ENCODE measurements at places on chromosomes 5 and 9.

DNA sequence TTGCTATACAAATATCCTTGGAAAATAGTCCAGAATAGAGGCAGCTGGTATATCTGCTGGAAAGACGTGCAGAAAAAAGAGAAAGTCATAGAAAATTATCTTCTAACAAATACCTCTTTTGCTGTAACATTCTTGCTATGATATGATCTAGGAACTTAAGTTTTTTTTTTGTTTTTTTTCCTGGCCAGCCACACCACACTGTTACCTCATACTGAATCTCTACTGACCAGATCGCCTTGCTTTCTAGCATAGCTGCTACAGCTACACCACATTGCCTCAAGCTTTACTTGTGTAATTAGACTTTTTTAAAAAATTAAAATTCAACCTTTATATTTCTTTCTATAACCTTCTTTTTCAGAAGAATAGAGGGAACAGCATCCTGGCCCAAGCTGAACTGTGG is 142.2 kb upstream of the PRLR start:
- no peak for DNase-seq

DNA sequence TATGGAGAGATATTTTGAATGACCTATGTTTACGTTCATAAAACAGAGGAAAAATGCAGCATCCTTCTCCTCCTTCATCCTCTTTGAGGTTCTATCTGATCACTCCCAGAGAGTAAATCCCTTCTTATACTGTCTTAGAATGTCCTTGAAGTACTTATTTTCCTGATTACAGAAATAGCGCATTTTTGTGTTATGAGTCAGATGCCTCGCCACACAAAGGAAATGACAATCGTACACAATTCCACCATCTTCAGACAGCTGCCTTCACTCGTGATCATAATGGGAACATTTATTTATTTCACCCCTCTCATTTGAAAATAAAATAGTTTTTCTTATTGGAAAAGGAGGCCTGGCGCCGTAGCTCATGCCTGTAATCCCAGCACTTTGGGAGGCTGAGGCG is 2.4 kb upstream of the GLT6D1 start:
- DNase-seq: no peak

GRCh38 chr5:95069021-95069420 is 215.9 kb downstream of the MCTP1 start:
- no peak for DNase-seq

DNA sequence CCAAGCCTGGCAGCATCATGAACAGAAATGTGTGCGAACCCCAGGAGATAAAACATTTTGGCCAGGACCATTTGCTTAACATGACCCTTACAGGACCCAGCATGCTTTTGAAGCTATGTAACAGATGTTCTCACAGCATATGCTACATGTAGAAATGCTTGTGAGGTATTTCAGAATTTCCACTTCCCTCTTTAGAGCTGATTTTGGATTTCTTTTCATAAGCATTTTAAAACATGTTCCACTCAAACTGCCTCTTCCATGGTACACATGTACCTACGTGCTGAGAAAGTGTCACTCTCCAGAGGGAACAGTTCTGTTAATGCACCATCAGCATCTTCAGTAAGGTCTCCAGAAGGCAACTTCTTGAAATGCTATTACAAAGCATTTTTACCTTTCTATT is 15.7 kb upstream of the TSSK1B start:
- DNase-seq: no peak

DNA sequence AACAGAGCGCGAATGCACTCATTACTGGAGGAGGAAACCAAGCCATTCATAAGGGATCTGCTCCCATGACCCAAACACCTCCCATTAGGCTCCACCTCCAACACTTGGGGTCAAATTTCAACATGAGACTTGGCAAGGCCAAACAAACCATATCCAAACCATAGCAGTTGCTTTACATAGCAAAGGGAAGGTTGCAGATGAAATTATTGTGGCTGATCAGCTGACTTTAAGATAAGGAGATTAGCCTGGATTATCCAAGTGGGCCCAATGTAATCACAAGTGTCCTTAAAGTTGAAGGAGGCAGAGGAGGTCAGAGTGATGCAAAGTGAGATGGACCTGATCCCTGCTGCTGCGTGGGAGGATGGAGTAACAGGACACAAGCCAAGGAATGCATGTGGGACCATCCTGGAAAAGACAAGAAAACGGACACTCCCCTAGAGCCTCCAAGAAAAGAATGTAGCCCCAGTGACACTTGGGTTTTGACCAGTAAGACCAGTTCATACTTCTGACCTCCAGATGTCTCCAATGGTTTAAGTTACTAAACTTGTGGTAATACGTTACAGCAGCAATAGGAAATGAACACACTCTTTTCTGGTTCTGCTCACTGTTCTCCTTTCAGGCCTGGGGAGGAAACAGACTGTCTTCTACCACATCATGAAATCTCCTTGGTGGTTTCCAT is 167.3 kb downstream of the GNAQ start:
- DNase-seq: no peak

DNA sequence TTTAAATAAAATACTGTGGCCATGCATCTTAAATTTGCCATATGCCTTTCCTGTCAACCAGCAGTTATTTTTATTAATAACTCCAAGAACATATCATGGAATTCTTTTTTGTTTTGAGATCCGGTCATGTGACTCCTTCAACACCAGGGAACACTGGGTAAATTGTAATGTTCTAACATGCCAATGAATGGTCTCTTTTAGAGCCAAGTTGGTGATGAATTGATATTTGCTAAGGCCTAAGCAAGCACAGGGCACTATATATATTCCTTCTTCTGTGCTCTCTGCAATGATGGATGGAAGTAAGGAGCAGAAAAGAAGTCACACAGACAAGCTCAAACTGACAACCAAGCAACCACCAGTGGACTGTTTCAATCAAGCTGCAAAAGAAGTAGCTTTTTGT is 124.0 kb downstream of the EFNA5 start:
- no peak for DNase-seq

DNA sequence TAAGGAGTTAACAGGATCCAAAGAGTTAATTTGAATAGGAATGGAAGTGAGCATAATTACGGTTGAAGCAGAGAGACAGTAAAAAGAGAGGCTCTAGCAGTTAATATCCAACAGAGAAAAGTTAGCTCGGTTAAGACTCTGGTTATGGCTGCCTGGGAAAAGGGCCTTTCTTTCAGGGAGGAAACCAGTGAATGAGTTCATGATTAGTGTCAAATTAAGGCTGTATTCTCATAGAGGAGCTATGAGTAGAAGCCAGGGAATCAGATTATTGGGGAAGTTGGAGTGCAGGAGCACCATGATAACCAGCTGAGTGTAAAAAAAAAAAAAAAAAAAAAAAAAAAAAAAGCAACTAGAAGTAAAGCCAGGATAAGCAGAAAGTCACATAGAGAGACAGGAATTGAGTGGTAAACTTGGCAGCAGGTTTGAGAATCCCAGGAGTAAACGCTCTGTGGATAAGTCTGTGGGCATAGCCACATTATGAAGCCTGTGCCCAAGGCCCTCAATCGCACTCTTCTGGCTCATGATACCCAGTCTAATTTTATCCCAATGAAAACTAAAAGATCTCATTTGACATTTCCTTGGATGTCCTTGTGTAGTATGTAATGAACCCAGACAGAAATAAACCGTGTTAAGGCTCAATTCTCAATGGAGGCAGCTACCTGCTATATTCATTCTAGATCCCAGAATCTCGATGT is 372.6 kb upstream of the MPDZ start:
- no peak for DNase-seq

DNA sequence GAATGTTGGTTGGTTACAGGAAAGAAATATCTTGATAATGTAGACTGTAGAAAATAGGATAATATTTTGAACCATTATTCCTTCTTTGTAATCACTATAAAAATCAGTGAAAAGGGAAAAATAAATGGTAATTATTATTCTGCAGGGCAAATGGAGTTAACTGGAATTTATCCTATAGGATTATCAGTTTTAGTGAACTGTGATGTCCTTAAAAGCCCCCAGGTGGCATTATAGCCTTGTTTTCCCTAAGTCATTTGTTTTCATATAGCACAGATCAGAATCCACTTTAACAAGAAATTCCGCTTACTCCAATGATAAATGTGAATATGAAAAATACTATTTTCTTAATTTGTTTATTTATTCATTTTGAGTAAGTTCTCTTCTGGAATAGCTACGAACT is 26.2 kb upstream of the WDR41 start:
- DNase-seq: no peak

GRCh38 chr5:179536676-179537075 is 13.7 kb upstream of the RUFY1 start:
- no peak for DNase-seq

- DNase-seq: no peak
These were observed 146.5 kb downstream of the SYK start for GRCh38 chr9:90948156-90948555.

- no peak for DNase-seq
These were observed 1.2 kb downstream of the C9orf72 start for GRCh38 chr9:27572061-27572460.

DNA sequence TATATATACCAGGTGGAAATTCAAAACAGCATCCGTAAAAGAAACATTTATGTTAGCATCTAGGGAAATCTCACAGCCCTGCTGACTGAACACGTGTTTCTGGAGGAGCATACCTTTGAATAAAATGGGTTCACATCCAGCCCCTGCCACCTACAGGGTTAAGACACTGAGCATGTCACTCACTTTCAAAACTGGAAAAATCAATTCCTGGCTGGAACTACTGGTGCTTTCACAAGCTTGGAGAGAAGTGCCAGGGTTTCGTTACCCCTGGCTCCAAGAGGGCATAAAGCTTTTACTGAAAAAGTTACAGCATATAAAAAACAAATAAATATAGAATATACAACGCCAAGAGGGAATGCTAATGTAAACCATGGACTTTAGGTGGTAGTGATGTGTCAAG is 48.0 kb downstream of the SERINC5 start:
- DNase-seq: no peak

- no peak for DNase-seq
These were observed 30.4 kb downstream of the GADD45G start for GRCh38 chr9:89634995-89635742.

GRCh38 chr5:103228061-103228460 is 30.5 kb upstream of the MACIR start:
- DNase-seq: no peak

GRCh38 chr5:82222597-82223574 is 55.3 kb downstream of the RPS23 start:
- DNase-seq: no peak

DNA sequence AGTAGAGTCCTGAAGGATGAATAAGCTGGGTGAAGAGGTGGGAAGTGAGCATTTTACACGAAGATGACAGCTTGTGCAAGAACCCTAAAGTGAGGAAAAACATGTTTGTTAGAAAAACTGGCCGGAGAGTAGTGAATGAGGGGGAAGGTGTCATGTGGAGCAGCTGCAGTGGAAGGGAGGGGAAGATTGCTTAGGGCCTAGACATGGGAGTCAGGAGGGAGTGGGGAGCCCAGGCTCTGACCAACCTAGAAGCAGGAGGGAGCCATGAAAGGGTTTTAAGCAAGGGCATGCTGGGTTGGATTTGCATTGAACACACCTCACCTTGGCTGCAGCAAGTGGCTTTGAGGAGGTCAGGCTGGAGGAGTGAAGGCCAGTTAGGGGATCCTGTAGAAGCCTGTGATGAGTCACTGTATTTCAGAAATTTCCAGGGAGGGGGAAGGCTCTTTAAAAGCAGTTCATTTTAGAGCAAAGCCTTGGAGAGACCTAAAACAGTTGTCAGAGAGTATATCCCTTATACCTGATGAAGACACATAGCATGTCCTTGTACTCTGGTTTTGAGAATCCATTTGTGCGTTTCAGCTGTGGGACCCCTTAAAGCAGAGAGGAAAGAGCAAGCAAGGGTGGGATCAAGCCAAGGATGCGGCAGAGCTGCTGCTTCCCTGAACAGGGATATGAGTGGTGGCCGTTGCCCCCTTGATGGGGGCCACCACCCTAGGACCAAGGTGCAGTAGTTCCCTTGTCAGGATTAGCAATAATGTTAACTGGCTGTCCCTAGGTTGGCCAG is 45.4 kb downstream of the ANGPTL2 start:
- DNase-seq: no peak

- no peak for DNase-seq
These were observed 1.7 kb downstream of the INPP5E start for GRCh38 chr9:136437839-136438547.

- DNase-seq: no peak
These were observed 66.5 kb downstream of the RPS6 start for GRCh38 chr9:19313573-19313972.

DNA sequence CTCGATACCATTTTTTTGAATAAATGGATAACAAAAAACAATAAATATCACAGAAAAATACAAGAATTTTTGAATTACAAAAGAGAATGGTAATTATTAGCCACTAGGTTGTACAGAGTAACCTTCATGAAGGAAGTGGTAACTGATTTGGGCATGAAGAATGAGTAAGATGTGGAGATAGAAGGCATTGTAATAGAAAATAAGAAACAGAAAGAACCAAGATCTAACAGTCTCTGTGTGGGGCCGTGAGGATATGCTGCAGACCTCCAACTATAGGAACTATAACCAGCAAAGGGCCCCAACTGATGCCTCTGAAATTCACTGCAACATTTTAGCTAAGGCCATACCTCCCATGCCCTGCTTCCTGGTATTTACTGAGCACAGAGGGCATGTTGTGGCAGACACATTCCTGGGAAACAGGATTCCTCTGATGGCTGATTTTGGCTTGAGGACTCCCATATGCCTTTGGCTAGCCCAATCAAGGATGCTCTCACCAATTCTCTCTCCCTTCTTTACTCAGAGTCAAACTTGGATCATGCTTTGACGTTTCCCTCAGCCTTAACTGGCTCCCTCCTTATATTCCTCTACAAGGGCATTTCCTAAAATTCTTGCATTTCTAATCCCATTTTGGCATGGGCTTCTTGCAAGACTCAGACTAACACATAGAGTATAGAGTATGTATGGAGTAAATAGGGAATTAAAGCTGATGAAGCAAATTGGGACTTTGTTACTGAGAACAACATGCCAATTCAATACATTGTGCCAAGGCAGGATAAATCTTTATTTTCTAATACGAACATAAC is 208.9 kb downstream of the PDE4D start:
- DNase-seq: no peak

- no peak for DNase-seq
These were observed 23.2 kb upstream of the CARNMT1 start for GRCh38 chr9:75051285-75051684.

GRCh38 chr5:99694884-99695283 is 766.1 kb upstream of the CHD1 start:
- no peak for DNase-seq

GRCh38 chr5:14547666-14548065 is 33.9 kb upstream of the OTULINL start:
- DNase-seq: no peak

Data from ureter (tissue), 1 donor.